HT1080 (cell line): ENCODE measurements at places on chromosomes 5 and 9. TPM values are rescaled to one million over a fixed set of nuclear protein-coding genes. Genes with fewer than 3 reads are reported as not detected.

DNA sequence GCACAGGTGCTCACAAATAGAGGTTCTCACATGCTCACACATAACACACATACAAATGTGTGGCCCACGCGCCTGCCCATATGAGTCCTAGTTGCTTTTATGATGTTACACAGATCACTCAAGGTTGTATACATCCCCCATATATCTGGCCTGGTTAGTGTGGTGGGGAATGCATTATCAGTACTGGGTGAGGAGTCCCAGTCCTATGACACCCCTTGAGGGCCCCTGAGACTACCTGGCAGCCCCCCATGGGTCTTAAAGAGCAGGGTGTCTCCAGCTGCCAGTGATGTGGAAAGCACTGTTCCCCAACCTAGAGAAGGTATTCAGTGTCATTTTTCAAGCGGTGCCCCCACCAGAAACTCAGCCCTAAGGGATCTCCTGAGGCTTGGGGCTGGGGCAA is 2.8 kb upstream of the HAND1 start:
- DNase-seq = no peak

DNA sequence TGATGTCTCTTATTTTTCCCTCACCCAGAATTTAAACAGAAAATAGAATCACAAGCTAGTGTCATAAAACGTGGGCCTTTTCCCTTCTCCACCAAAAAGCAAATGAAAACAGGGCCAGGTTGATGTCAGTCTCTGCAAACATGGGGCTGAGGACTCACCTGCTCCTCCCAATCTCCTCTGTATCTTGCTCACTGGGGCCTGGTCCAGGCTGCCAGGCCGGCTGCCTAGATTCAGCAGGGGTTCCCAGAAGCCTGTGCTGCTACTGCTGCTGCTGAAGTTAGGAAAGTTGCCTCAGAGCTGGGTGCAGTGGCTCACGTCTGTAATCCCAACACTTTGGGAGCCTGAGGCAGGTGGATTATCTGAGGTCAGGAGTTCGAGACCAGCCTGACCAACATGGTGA is 84.3 kb downstream of the PCDH1 start:
- no peak for DNase-seq

DNA sequence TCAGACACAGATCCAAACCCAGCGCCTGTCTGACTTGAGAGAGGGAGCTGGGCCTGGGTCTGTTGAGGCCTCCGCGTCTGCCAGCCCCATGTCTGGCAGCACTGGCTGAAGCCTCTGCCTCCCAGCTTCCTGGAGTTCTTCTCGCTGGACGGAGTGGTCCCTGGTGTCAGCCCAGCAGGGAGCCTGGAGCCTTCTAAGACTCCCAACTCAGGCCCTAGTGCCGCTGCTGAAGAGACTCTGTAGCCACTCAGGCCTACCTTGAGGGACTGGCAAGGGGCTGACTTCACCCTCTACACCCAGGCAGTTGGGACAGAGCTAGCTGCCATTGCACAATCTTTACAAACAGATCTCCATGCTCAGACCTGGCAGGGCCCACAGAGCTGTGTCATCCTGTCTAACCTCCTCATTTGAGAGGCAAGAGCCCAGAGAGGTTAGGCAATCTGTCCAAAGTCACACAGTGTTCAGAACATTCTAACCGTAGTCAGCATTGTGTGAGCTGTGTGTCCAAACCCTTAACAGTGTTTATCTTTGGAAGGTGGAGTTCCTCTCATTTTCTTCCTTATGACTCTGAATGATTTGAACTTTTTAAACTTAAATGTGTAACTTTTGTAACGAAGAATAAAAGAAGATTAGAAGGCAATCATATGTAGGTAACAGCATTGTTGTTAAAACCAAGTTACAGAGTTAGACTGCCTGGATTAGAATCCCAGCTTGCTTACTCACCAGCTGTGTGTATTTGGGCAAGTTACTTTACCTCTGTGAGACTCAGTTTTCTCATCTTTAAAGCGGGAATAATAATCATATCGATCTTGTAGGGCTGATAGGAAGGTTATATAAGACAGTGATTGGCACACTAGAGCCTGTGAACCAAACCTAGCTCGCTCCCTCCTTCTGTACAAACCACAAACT is 4.6 kb upstream of the DUSP1 start:
- DNase-seq = peak; percentile 44

DNA sequence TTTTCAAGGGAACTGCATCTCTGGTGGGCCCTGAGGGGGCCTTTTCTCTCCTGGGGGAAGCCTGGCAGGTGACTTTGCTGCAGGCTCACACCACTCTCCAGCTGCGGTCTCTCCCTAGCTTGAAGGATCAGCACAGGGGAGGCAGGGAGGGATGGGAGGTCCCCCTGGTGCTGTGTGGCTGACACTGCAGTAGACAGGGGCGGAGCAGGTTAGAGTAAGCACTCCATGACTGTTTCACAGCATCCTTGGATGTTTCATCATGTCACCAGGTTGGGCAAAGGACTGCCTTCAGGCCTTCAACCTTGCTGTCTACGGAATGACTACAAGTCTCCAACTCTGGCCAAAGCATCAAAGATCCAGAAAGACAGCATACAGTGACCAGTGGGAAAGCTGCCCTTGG is 470.7 kb downstream of the CDK5RAP2 start:
- DNase-seq = peak; percentile 20

- no peak for DNase-seq
These were observed 141.7 kb downstream of the WDR70 start for GRCh38 chr5:37520811-37521210.

GRCh38 chr5:141040093-141040770 is 10.9 kb upstream of the PCDHB1 start:
- DNase-seq = no peak

- no peak for DNase-seq
These were observed 33.9 kb downstream of the HRH2 start for GRCh38 chr5:175691761-175692160.

IGIP gene
- 0.23 and 0.85 TPM in 2 replicates for total RNA-seq

DNA sequence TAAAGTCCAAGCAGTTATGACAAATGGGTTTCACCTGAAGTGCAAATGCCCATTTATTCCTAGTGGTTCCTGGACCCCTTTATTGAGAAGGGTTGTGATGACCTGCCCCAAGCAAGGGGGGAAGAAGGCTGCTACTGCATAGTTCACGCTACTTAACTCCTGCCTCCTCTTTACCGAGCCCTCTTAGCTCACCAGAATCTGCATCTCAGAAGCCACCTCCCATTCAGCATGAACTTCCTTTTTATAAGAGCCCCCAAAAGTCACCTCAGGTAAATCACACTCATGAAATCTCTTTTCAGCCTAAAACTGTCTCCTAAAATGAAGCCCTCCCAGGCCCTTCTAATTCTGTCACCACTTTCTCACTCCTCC is 26.6 kb upstream of the C9orf72 start:
- no peak for DNase-seq

PURA gene
- total RNA-seq = 8.8 and 12.2 TPM in 2 replicates

GRCh38 chr9:37906312-37907239 is 2.6 kb upstream of the SLC25A51 start:
- DNase-seq = no peak

- peak; percentile 85 for DNase-seq
These were observed 13.8 kb downstream of the GSN start for GRCh38 chr9:121281614-121282276.

DNA sequence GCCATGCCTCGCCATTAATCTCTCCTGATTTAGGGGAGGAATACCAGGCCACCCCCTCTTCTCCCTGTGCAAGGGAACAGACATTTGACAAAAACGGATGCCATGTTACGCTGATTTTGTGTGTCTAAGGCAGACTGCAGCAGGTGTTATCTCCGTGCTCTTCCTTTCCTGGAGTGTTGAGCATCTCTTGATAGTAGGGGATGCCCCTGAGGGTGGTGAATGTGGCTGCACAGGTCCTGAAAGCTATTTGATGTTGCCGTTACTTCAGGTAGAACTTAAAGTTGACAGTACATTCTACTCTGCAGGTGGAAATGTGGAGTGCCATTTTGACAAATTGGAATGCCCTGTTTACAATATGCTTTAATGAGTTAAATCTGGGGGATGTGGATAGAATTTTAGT is 21.5 kb downstream of the TENT4A start:
- no peak for DNase-seq

DNA sequence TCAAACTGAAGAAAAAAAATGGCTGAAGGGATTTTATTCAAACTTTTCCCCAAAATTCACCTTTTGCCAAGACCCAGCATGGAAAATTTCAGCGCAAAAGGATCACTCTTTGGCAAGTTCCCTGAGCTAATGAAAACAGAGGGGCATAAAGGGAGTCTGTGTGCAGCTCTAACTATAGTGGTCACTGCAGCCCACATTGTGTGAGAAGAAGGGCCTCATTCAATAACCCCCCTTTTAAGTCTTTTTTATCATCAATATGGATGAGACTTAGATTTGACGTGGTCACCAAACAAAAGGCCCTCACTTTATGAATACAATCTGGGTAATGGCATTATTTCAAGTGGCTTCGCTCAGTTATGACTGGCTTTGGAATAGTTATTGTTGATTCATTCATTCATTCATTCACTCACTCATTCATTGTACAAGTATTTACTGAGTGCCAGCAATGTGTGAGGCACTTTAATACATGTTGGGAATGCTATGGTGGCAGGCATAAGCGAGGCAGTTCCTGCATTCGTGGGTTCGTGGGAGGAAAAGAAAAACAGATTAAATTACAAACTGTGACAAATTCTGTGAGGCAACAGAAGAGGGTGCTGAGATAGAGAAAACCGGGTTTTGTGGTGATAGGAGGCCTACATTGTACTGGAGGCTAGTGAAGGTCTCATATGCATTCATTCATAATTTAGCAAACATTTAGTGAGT is 145.7 kb upstream of the KLF4 start:
- peak; percentile 18 for DNase-seq

- no peak for DNase-seq
These were observed 367.3 kb downstream of the TUSC1 start for GRCh38 chr9:25310961-25311360.

- DNase-seq = no peak
These were observed 80.3 kb downstream of the ANKRD33B start for GRCh38 chr5:10644192-10644591.

GRCh38 chr9:136645903-136646754 is 16.6 kb upstream of the EGFL7 start:
- no peak for DNase-seq

GRCh38 chr5:88108490-88109279 is 160.0 kb downstream of the TMEM161B start:
- DNase-seq = peak; percentile 10

GRCh38 chr9:84593352-84593751 is 76.2 kb upstream of the NTRK2 start:
- DNase-seq = no peak

DNA sequence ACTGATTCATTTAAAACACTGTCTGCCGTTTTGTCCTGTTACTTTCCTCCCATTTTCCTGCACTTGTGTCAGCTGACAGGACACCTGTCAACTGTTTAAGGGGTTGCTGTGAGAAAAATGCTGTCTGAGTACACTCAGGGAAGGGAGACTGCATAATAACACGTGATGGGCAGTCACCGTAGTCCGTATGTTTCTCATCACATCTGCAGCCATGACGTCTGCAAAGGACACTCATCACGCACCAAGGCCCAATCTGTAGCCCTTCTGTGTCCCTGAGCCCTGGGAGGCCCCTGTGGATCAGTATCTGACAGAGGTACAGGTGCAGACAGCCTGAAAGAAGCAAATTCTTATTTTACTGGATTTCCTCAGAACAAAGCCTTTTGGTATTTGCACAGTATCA is 396.3 kb downstream of the YTHDC2 start:
- no peak for DNase-seq

FGF10 gene
- not detected in 2 replicates for total RNA-seq

EFNA5 gene
- 4.0 and 4.1 TPM in 2 replicates for total RNA-seq

STARD4 gene
- total RNA-seq = 37.6 and 41.8 TPM in 2 replicates

GRCh38 chr5:132058646-132059042 is 1.8 kb upstream of the IL3 start:
- DNase-seq = no peak

DNA sequence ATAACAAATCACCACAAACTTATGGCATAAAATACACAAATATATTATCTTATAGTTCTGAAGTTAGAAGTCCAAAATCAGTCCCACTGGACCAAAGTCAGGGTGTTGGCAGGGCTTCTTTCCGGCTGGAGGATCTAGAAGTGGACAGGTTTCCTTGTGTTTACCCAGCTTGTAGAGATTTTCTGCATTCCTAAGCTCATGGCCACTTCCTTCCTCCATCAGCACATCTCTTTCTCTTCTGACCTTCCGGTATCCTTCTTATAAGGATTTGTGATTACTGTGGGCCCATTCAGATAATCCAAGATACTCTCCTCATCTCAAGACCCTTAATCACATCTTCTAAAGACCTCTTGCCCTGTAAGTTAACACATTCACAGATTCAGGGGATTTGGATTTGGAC is 97.6 kb downstream of the RAB3C start:
- DNase-seq = peak; percentile 8

GRCh38 chr5:53326424-53327153 is 153.8 kb upstream of the FST start:
- no peak for DNase-seq

SOX30 gene
- total RNA-seq = not detected in 2 replicates

DNA sequence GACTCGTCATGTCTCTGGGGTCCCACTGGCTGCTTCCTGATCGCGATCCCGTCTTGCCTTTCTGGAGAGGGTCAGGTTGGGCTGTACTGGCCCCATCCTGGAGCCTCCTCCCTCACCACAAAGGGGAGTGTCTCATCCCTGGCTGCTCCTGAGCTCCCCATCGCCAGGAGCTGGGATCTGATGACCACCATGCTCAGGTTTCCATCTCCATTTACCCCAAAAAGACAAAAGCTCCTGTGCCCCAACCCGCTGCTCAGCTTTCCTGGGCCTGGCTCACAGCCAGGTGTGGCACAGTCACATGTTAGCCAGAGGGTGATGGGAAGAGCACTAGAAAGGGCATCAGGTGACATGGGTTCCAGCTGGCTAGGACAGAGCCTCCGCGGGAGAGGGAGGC is 47.3 kb upstream of the CDKN2AIPNL start:
- no peak for DNase-seq

DNA sequence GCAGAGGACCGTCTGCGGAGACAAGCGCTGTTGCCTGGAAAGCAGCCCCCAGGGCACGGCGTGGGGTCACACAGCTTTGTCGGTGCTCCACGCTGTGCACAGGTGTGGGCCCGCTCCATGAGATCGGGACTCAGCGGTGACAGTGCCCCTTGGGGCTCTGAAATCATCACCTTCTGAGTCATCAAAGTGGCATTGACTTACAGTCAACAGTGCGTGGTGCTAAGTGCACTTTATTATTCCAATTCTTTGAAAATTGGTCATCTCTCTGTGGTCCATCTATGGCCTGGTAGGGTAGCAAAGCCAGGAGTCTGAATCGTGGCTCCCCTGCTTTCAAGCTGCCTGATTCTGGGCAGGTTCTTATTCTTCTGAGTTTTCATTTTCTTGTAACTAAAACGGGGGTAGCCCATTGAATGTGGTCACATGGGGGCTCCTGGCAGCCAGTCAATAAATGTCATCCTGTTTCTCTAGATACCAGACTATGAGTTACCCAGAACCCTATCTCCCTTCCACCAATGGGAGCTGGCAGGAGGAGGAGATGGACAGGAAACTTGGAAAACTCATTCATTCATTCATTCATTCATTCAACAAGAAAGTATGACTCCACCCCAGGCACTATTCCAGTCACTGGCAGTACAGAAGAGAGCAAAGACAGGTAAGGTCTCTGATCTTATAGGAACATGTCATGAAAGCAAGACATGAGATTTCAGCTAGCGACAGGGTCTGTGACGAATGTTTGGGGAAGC is 20.3 kb upstream of the UNC5A start:
- peak; percentile 31 for DNase-seq

GRCh38 chr9:137140151-137141012 is 1.4 kb downstream of the GRIN1 start:
- DNase-seq = no peak

GRCh38 chr9:97706246-97706645 is 9.1 kb upstream of the XPA start:
- no peak for DNase-seq
